ENCODE measurements at places on chromosomes 11 and 22.

DNA sequence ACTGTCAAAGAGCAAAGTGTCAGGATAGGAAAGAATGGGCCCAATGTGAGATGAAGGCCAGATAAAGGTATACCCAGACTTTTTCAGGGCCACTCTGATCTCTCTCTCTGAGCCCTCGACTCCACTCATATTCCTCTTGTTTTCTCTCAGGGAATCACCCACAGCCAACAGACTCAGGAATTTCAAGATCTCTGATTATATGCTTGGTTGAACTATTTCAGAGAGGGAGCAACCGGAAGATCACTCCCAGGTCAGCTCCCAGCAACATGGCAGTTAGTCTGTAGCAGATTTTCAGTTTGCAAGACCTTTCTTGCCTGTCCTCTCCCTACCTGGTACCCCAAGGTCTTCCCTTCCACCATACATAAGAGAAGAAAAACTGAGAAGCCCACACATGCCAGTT is 102.5 kb downstream of the C11orf58 start:
- no peak for DNase-seq

GRCh38 chr11:62611705-62612365 is 740 bp downstream of the EML3 start:
- peak; percentile 21 for DNase-seq

- peak; percentile 31 for DNase-seq
Measured at GRCh38 chr11:127074151-127074761, 73.7 kb upstream of the KIRREL3 start.

DNA sequence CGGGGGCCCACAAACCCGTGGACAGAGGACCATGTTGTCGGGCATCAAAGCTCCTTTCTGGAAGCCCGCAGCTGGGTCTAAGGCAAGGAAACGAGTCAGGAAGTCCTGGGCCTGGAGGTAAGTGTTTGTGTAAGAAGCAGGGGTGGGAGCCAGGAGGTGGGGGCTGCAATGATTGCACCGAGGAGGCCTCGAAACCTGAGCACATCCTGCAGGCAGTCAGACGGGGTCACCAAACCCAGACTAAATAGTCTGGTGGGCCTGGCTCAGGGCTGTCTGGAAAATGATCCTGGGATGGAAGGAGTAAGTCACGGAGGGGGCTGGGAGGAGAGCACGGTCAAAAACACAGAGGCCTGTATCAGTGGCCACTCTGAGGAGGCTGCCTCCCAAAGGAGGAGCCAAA is 539.2 kb downstream of the MN1 start:
- no peak for DNase-seq

- no peak for DNase-seq
Measured at GRCh38 chr11:79592406-79592805, 151.6 kb upstream of the TENM4 start.

DNA sequence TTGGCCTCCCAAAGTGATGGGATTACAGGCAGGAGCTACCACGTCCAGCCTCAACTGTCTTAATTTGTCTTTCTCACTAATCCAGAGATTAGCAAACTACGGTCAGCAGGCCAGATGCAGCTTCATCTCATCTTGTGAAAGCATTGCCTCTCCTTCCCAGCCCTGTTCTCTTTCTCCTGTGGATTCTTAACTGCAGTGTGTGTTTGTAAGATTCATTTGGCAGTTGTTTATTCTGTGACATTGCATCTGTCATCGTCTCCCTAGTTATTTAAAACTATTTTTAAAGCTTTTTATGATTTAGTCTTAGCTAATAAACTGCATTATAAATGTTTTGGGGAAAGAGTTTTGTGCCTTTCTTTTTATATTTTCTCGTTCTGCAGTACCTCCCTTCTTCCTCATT is 29.2 kb downstream of the RNF169 start:
- no peak for DNase-seq

- no peak for DNase-seq
Measured at GRCh38 chr22:31995807-31996206, 47.3 kb upstream of the SLC5A1 start.

DNA sequence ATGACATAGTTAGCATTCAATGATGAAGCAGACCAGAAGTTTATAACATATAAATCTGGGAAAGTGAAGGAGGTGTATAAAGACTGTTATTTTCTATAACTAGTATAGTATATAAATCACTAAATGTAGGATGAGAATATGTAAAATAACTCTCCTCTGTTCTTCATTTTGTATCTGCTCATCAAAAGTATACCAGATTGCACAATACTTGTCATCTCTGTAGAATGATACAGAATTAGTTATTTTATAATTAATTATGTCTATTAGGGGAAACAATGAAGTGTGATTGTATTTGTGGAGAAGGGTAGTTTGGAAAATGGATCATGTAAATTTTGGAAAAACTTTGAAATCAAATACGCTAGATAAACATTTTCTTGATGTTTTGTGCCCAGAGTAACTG is 18.4 kb downstream of the OR51L1 start:
- DNase-seq = no peak

GRCh38 chr11:44938066-44938691 is 12.5 kb downstream of the TP53I11 start:
- DNase-seq = no peak

DNA sequence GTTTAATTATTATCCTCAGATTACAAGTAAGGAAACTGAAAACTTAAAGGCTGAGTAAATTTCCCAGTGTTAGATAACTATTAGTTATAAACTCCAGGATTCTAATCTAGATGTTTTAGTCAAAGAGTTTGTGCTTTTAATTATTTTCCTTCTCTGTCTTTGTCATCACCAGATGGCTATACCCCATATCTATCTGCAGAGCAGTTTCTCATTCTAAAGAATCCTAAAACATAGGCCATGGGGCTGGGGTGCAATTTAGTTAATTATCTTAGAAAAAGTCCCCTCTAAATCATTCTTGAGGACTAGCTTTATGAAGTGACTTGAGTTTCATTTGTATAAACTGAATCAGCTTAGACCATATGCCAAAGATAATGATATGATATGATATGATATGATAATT is 556.3 kb upstream of the ANO5 start:
- DNase-seq = no peak
